ENCODE measurements at places on chromosomes 11 and 22.

- DNase-seq = no peak
These were observed 135.6 kb downstream of the SBF2 start for GRCh38 chr11:10158461-10158860.

GRCh38 chr22:40449676-40450035 is 79.3 kb downstream of the SGSM3 start:
- no peak for DNase-seq

GRCh38 chr11:107810875-107811274 is 47.7 kb downstream of the SLC35F2 start:
- DNase-seq = no peak

DNA sequence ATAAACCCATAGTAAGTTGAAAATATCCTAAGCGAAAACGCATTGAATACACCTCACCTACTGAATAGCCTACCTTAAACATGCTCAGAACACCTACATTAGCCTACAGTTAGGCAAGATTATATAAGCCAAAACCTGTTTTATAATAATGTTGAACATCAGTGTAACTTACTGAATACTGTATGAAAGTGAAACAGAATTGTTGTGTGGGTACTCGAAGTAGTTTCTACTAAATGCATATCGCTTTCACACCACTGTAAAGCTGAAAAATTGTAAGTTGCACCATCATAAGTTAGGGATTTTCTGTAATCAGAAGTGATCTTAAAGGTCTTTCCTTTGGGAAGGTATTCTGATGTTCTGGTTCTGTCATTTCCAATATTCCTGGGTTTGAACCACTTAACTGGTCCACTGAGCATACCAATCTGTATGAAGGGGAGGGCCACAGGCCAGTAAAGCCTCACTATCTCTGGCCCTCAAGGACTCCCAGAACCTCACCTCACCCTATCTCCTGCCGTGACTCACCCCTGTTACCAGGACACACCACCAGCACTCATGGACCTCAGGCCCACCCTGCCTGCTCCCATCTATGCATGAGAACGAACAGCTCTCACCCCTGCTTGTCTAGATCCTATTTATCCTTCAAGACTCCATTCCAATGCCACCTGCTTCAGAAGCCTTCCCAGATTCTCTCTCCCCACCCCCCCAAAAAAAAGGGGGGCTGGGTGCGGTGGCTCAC is 70.0 kb downstream of the NAT10 start:
- no peak for DNase-seq

GRCh38 chr11:75539459-75540334 is 14.0 kb upstream of the GDPD5 start:
- DNase-seq = no peak

DNA sequence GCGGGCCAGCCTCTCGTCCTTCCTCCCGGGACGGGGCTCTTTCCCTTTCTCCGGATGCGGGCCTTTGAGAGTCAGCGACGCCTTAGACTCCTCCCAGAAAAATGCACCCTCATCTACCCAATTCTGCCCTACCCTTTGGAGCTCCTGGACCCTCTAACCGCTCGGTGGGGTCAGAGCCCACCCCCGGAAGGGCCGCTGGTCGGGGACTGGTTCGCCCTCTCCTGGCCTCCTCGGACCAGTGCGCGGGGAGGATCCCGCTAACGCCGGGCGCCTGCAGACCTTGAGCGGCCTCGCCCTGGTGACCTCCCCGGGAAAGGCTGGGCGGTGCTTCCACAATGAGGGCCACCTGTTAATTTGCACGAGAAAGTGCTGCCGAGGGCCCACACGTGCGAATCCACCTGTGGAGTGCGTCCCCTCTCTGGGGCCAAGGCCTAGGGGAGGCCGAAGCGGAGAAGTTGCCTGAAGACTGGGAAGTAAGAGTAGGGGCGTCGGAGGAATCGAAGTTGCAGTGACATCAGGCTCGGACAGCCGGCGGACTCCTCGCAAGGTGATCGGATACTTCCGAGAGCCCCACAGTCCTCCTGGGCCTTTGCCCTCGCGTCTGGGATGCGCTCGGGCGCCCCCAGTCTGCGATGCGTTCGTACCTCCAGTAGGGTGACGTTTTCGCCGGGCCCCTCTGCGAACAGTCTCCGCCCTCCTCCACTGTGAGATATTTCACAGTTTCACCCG is 61.5 kb downstream of the ENDOD1 start:
- peak; percentile 87 for DNase-seq

- no peak for DNase-seq
These were observed 92.7 kb downstream of the FDX1 start for GRCh38 chr11:110522471-110522870.

DNA sequence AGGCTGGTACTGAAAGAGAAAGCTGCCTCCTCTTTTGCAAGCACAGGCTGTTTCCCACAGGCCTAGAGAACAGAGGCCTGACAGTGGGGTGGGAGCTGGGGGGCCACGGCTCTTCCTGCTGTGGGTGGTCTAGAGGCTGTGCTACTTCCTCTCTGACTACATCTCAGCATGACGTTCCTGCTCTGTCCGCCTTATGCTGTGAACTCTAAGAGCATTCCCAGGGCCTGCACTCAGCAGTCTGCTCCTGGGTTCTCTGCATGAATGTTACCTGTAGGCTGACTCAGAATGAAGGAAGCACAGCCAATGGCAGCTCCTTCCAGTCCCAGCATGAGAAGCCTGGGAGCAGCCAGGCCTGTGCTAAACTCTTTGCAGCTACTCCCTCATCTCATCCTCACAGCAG is 534.3 kb downstream of the NTM start:
- no peak for DNase-seq
